WTC11 (cell line): ENCODE measurements at places on chromosomes 1 and 21. TPM values are rescaled to one million over a fixed set of nuclear protein-coding genes. Genes with fewer than 3 reads are reported as not detected.

GRCh38 chr21:26495283-26495849 is 77.7 kb downstream of the CYYR1 start:
- no peak for DNase-seq

COL24A1 gene
- 0.92 to 1.1 TPM (median 1.0 TPM) in 3 replicates for total RNA-seq

CASQ1 gene
- total RNA-seq, result 0.46 to 0.50 TPM (median 0.48 TPM) in 3 replicates

GRCh38 chr1:150973258-150973835 is 1.3 kb downstream of the CERS2 start:
- DNase-seq, result no peak

DNA sequence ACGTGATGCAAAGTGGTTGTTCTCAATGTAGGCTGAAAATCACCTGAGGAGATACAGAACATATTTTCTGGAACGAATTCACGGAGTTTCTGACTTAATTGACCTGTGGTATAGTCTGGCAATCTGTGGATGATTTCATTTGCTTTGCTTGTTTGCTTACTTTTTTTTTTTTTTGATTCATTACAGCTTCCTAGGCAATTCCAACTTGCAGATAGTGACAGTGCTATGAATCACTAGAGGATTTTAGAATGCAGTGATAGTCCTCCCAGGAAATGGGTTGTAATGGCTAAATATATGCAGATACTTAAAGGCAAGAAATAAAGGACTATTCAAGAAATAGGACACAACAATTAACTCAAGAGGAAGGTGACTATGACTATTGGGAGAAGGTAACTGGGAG is 1378.1 kb upstream of the PRMT6 start:
- DNase-seq, result no peak

GRCh38 chr1:30185809-30186208 is 537.6 kb downstream of the MATN1 start:
- DNase-seq, result no peak

DNA sequence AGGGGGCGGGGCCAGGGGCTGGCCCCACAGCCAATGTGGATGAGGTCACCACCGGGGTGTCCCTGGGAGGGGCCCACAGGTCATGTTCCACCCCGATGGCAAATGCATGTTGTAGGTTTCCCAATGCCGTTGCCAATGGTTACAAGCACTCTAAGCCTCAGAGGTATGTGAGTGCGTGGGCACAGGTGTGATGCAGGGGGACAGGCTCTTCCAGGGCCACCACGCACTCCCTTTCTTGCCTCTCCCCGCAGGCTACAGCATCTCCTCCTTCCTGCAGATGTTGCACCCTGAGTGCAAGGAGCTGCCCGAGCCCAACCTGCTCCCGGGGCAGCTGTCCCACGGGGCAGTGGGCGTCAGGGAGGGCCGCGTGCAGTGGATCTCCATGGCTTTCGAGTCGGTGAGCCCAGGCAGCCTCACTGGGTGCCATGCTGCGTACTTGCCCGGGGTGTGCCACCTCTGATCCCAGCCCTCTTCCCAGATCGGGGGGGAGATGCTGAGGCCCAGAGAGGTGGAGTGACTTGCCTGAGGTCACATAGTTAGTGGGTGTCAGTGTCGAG is 52.4 kb downstream of the DISP3 start:
- DNase-seq, result peak; percentile 14

DNA sequence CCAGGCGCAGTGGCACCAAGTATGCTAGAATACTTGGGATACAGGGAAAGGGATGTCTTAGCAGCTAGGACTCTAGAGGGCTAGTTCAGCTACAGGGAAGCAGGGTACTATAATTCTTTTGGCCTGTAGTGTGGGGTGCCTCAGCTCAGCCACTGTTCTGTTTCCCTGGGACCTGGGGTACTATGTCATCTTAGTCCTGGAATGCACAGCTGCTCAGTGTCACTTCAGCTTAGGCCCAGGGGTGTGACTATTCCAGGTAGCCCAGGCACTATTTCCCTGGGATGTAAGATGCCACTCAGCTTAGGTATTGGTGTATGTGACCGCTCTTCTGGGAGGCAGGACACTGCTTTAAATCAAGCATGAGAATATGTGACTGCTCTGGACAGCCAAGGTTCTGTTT is 34.1 kb downstream of the RGSL1 start:
- DNase-seq, result no peak

GRCh38 chr1:110234691-110235090 is 24.6 kb downstream of the KCNC4 start:
- DNase-seq, result no peak

DNA sequence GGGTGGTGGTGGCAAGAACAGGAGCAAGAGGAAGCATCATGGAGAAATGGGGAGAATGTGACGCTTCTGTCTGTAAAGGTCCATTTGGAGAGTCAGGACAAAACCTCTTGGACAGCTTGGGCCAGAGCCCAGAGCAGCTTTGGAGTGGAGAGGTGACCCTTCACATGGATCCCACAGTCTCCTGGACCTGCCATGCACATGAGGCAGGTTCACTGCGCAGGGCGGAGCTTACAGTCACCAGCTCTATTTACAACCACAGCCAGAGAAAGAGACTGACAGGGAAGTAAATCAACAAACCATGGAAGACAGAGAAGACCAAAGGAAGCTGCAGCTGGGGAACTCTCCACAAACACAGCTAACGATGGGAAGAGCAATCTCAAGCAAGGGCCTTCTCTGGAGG is 828 bp upstream of the RGS8 start:
- no peak for DNase-seq

NUP210L gene
- 0.02 to 0.09 TPM in 2 of 3 replicates, not detected in the other for total RNA-seq

DNA sequence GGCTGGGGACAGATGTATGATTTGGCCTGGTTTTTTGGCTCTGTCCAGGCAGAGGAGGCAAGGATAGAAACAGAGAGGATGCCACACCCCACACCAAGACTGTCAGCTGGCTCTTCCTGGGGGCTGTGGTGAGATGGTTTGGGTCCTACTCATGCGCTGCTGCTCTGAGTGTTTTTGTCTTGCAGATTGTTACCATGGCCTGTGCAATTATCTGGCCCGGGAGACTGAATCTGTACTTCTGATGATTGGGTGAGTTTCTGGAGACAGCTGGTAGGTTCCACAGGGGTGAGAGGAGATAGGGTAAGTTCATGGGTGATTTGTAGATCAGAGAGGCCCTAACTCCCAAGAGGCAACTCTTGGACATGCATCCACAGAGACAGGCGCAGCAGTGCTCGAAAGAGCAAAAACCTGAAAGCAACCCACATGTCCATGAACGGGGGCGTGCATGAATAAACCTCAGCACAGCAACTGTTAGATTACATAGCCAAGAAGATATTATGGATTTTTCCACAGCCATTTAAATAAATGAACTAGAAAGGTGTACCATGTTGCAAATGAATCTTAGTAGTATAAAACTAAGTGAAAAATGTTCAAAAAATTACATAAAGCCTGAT is 17.8 kb downstream of the AADACL4 start:
- DNase-seq, result no peak

PDZK1IP1 gene
- total RNA-seq, result not detected in 3 replicates

- DNase-seq, result no peak
These were observed 13.8 kb downstream of the RNU5D-1 start for GRCh38 chr1:44717156-44717555.

DNA sequence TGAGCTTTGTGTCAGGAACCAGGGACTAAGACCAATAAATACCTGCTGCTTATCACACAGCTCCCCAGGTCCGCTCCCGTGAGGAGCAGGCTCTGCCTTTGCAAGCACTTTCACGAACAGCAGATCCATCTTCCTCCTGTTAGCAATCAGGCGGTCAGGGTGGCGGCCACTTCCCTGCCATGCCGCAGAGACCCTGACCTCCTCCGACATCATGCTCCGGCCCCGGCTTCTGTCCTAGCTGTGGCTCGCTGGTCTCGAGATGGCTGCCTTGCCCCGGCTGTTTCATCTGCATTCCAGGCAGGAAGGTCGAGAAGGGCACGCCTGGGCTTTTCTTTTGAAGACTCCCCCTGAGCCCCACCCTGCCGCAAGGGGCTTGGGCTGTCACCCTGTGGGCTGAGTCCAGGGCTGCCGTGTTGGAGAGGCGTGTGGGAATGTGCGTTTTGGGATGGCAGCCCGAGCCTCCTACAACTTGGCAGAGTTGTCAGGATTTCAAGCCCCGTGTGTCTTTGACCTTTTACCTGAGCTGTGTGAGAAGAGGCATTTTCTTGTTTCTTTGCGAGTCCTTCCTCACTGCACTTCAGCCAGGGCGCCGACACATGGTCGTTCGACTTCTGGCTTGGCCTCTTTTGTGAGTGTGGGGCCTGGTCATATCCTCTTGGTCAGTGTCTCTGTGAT is 59.5 kb downstream of the AGPAT3 start:
- DNase-seq, result no peak

- no peak for DNase-seq
These were observed 11.2 kb downstream of the SCAF4 start for GRCh38 chr21:31720739-31721138.

- no peak for DNase-seq
These were observed 250.3 kb downstream of the SDCCAG8 start for GRCh38 chr1:243505986-243506689.

DNA sequence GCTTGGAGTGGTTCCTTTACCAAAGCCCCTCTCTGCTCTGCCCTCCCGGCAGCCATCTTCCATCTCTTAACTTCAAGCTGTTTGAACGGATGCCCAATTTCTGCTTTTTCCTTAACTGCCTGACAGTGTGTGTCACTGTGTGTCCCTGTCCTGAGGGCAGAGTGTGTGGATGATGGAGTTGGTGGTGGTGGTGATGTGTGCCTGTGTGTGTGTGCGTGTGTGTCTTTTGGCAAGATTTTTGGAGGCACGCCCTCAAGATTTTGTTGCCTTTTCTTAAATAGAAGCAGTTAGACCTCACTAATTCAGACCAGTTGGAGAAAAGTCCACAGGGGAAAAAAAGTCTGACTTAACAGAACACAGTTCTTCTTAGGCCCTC is 30.3 kb downstream of the SERTAD4 start:
- DNase-seq, result no peak

SAMD11 gene
- total RNA-seq, result 1.7 to 2.7 TPM (median 2.3 TPM) in 3 replicates

DNA sequence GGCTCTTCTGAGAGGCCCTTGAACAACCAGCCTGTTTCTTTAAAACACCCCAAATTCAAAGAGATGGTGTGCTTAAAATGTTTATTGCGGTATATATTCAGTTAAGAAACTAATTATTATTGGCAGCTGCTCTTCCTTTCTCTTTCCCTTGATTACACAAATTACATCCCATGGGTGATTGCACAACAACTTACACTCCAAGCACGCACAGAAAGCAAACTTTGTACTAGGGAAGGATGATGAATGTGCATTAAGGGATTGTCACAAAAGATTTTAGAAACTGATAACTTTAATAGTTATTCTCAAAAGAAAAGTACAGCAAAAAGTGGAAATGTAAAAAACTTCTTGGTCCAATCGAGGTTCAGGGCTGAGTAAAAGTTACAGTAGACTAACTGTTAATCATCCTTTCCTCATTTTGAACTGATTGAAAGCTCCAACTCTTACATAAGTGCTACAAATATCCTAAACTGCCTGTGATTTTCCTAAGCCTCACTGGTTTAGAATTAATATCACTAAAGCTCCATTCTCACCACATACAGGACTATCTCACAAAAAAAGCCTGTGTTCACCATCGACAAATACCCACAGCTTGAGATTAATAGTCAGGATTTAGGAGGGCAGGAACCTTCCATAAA is 153.4 kb downstream of the TTLL7 start:
- DNase-seq, result no peak

ADAM30 gene
- not detected in 3 replicates for total RNA-seq

RXFP4 gene
- total RNA-seq, result not detected in 3 replicates

DNA sequence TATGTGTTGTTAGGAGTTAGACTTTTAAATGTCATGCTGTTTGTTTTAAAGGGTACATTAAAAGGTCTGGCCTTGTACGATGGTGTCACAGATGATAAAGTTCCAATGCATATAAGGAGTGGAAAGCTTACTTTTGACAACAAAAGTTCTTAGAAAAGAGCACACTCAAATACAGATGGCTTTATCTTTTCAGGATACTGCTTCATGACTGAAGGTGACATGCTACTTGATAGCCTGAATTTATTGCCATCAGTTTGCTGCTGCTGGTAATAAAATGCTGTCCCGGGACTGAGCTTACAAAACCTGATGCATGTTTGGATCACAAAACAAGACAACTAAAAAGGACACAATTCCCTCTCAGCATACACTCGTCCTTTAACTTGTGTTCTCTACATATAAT is 84.9 kb downstream of the TTC3 start:
- no peak for DNase-seq

GRCh38 chr1:77948841-77949424 is 29.9 kb downstream of the FUBP1 start:
- no peak for DNase-seq

GRCh38 chr1:225508538-225509375 is 80.9 kb upstream of the LBR start:
- no peak for DNase-seq

- DNase-seq, result no peak
These were observed 105.0 kb downstream of the GALNT2 start for GRCh38 chr1:230172016-230172537.

- peak; percentile 38 for DNase-seq
These were observed 11.2 kb downstream of the MYOC start for GRCh38 chr1:171641076-171641864.

KPNA6 gene
- total RNA-seq, result 91.2 to 104 TPM (median 94.0 TPM) in 3 replicates

COL9A2 gene
- total RNA-seq, result 4.2 to 5.5 TPM (median 4.7 TPM) in 3 replicates

DNA sequence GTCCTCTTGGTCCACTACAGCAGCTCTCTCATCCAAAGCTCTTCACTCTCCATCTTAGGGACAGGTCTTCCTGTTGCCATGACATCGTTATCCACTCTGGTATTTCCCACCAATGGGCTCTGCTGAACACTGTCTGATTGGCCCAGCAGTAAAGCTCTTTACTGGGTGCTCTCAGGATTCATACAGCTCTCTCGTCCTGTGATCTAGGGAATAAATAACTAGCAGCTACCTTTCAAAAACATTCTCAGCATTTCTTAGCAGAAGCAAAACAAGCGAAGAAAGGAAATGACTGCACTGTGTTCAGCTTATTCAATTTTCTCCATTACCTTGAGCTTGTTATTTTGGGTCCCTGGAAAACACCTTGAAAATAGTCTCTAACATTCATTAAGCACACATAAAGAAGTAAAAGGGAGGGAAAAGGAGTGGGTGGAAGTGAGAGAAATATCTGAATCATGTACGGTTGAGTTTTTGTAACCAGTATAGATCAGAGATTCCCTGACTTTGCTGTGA is 163.4 kb upstream of the SGIP1 start:
- no peak for DNase-seq

- no peak for DNase-seq
These were observed 28.7 kb upstream of the DIP2A start for GRCh38 chr21:46429754-46430681.

ANXA9 gene
- 1.5 to 1.6 TPM (median 1.6 TPM) in 3 replicates for total RNA-seq

DNA sequence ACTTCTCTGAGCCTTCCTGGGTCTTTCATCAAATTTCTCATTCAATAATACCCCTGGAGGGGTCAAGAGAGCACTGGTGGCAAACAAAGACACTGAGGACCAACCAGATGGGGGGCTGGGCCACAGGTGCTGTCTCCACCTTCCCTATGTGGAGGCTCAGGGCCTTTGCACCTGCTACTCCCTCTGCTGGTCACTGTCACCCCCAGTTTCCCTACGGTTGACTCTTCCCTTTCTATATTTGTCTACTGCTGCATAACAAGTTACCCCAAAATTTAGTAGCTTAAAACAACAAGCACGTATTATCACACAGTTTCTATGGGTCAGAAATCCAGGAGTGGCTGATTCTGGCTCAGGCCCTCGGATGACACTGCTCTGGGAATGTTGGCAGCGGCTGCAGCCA is 138.8 kb upstream of the RUNX3 start:
- DNase-seq, result no peak

AIM2 gene
- 1.1 to 1.6 TPM (median 1.4 TPM) in 3 replicates for total RNA-seq

GRCh38 chr1:85888921-85889320 is 180.7 kb upstream of the ZNHIT6 start:
- no peak for DNase-seq
